ENCODE measurements at places on chromosomes 11 and 22. TPM values are rescaled to one million over a fixed set of nuclear protein-coding genes. Genes with fewer than 3 reads are reported as not detected.

GRCh38 chr11:18191376-18191775 is 18.7 kb downstream of the MRGPRX4 start:
- no peak for DNase-seq

DNA sequence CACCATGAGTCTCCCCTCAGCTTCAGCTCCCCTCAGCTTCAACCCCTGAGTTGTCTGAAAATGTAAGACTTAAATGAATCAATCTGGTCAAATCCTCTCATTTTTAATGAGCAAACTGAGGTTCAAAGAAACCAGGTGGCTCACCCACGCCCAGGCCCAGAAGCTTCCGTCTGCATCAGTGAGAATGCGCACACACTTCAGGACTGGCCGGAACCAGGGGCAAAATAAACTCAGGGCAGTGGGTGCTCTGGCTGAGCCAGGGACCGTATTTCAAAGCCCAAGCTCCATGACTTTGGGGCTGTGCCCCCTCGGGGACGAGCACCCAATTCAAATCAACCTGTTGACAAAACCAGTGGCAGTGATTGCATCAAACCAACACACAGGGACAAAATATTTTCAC is 3.1 kb downstream of the SULT4A1 start:
- no peak for DNase-seq

- no peak for DNase-seq
Measured at GRCh38 chr11:26846227-26846626, 124.4 kb upstream of the SLC5A12 start.

DNA sequence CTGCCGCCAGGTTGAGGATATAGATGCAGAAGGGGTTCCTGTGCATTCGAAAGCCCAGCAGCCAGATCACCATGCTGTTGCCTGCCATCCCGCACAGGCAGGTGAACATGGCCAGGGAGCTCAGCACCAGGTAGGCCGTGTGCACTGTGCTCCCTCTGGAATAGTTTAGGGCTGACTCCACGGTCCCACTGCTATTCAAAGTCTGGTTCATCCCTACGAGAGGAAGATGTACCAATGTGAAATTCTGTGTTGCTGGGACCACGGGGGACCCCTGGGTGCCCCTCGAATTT is at the start of gene MRGPRD:
TSS of gene MRGPRD (minus strand) at position 211 of the 290 bp plus-strand sequence. CDS start at position 211, 0 bp downstream.
- no peak for DNase-seq

- DNase-seq, result no peak
Measured at GRCh38 chr22:46965555-46966494, 203.4 kb downstream of the TBC1D22A start.

- DNase-seq, result no peak
Measured at GRCh38 chr11:86160541-86161149, 83.9 kb upstream of the EED start.

- DNase-seq, result no peak
Measured at GRCh38 chr22:49310354-49310753, 517.3 kb downstream of the BRD1 start.

DNA sequence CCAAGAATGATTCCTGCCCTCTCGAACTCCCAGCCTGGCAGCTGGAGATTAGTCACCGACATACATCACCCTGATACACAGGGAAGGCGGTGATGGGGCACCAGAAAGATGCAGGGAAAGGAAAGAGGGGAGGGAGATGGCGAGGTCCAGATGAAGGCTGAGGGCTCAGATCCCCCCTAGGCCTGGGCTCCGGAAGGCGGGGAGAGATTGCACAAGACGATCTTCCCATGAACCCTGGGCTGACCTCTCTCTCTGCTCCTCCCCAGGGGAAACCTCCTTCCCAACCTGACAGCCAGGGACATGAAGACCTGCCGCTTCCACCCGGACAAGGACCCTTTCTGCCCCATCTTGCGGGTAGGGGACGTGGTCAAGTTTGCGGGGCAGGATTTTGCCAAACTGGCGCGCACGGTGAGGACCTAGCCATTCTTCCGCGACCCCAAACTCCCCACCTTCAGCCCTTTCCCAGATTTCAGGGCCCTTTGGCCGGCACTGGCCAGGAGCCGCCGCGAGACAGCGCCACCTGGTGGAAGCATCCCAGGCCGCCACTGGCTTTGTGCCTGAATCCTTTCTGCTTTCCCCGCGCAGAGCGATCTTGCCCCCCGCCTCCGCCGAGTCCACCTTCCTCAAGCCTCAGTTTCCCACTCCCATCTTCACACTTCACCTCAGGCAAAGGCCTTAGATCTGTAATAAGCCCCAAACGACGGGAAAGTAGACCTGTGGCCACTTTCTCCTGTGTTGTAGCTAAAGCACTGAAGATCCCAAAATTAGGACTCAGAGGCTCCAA is 11.5 kb downstream of the P2RX3 start:
- DNase-seq, result no peak

DNA sequence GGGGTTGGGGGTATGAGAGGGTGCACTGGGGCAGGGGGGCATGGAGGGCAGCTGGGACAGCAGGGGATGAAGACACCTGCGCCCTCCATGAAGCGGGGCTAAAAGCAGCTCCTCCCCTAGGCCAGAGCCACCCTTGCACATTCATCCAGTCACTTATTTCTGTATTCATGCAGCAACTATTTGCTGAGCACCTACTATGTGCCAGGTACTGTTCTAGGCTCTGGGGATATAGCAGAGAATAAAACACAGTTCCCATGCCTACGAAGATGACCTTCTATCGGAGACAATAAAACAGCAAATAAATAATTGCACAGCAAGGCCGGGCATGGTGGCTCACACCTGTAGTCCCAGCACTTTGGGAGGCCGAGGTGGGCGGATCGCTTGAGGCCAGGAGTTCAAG is 5.3 kb downstream of the ALDH3B1 start:
- DNase-seq, result no peak

GRCh38 chr11:41414771-41415440 is 44.5 kb downstream of the LRRC4C start:
- peak; percentile 26 for DNase-seq

DNA sequence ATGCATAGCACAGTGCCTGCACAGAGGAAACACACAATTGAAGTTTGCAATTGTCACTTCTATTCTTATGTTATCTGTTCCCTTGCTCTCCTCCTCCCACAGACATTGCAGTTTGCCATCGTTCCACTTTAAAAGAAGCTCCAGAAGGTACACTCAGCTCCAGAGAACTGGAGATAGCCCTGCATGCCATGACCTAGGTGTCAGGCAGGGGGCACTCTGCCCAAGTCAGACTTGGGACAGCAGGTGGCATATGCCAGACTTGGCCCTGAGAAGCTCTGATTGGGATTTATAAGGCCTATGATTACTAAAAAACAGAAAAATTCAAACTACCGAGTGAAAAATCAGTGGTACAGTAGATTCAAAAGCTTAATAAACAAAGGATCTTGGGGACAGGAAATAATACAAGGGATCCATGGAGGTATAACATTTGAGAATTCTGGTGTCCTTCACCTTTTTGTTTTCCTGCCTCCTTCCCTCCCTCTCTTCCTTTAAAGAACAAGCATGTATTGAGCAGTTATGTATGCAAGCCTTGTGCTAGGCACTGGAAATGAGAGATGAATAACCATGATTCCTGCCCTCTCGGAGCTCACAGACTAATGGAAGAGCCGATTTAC is 40.0 kb downstream of the TENM4 start:
- DNase-seq, result no peak

DNA sequence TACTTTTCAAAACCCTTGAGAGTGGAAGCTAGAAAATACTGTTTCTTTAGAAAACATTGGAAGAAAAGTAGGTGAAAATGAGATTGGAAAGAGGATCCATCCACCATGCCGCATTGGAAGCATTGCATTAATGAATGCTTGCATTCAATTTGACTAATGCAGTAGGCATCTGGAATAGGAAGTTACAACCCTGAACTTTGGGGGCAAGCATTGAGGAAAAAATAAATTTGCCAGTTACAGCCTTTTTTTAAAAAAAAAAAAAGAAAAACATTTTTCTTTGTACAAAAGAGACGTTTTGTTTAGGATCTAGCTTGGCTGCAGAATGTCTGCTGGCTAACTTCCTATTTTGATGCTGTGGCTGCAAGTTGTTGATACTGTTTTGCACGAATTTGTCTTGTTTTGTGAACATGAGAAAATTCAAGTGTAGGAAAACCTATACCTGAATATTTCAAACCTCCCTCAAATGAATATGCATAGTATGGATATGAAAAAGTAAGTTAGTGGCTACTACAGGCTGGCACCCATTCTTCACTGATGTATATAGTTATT is 28.1 kb downstream of the RTN3 start:
- DNase-seq, result no peak

DNA sequence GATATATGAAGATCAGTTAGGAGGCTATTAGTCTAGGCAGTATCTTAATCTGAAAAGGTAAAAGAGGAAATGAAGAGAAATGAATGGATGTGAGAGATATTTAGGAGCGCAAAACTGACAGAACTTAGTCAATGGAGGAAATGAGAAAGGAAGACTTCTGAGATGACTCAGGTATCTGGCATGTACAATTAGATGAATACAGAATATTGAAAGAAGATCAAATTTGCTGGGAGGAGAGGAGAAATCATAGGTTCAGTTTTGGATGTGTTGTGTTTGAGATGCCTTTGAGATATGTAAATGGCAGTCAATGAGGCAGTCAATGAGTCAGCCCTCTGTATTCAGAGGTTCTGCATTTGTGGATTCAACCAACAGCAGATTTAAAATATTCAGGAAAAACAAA is 42.9 kb upstream of the GAB2 start:
- DNase-seq, result no peak

DNA sequence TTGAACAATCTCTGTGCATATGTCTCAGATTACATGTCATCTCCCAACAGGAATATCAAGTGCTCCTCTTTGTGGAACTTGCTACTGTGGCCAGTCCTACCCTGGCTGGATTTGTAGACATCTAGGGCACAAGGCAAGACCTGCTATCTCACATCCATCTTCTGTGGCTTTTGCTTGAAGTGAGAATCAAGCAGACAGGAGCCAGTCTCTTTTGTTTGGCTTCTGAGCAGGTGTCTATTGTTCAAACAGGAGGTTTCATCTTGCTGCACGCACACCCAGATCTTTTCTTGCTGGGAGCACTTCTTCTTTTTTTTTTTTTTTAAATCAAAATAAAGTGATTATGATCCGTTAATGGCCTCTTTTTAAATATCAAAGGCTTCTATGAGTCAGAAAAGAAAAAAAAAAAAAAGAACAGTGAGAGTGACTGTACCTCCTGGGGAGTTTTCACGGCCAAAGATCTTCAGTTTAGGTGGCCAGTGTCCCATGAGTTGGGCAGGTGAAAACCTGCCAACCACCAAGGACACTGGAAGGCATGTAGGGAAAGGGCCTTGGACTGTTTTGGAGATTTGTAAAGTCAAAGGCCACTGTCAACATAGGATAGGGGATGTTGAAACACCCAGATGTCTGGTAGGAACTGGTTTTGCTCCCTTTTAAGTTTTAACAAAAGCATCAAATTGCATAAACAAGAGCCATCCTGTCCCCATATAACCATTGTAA is 78.1 kb downstream of the CD44 start:
- DNase-seq, result no peak

- DNase-seq, result no peak
Measured at GRCh38 chr11:132330515-132330914, 960.1 kb downstream of the NTM start.

HBE1 gene
- total RNA-seq, result 32.7 TPM

CDC42BPG gene
- total RNA-seq, result not detected

PRR33 gene
- not detected for total RNA-seq

CALCA gene
- 0.14 TPM for total RNA-seq

CNGA4 gene
- total RNA-seq, result not detected

ALDH3B1 gene
- total RNA-seq, result 17.0 TPM

APOL2 gene
- total RNA-seq, result 44.0 TPM

EXPH5 gene
- 2.1 TPM for total RNA-seq

GLB1L3 gene
- 1.7 TPM for total RNA-seq

FXYD6 gene
- total RNA-seq, result 12.8 TPM

C11orf21 gene
- total RNA-seq, result 1.5 TPM

OR6T1 gene
- not detected for total RNA-seq
